ENCODE measurements at places on chromosomes 2 and 18. TPM values are rescaled to one million over a fixed set of nuclear protein-coding genes. Genes with fewer than 3 reads are reported as not detected.

Gene RAX
- not detected for total RNA-seq

Gene SRD5A2
- not detected for total RNA-seq

Gene GCA
- total RNA-seq, result 14.5 TPM

DNA sequence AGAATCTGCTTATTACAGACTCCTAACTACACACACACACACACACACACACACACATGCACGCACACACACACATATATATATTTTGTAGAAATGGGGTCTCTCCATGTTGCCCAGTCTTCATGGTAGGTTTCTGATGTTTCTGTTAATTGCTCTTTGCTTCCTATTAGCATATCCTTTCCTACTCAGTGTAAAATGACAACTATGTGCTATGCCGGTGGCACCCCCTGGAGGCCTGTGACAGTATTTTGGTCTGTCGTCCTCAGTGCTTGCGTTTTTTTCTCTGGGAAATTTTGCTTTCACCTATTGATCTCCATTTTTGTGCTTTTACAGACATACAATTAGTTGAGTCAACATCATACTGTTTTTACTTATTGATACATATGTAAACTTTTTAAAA, 322.1 kb downstream of the LRRTM1 start:
- no peak overlapping the region for H3K27ac ChIP-seq
- no peaks in the 10 kb centered on the region for H3K36me3 ChIP-seq
- no peaks in the 10 kb centered on the region for H3K4me1 ChIP-seq
- H3K4me3 ChIP-seq, result no peak overlapping the region
- H3K27me3 ChIP-seq, result no peaks in the 10 kb centered on the region
- DNase-seq, result no peak

DNA sequence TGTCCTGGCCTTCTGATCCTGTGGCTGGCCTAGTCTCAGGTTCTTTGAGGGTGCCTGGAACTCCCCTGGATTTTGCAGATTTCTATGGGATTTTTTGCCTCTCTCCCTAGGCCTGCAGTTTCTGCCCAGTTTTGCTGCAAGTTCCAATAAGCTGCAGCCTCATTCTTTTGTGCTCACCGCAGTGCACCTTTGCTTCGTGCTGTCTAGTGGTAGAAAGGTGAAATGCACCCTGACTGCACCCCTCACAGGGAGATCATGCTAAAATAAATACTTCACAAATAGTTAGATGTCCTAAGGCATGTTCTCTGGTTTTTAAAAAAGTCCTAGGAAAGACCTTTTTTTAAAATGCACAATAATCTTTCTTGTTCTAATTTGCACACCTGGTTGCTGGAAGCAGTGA, 72.5 kb downstream of the GNAL start:
- H3K36me3 ChIP-seq, result no peaks in the 10 kb centered on the region
- no peaks in the 10 kb centered on the region for H3K4me1 ChIP-seq
- H3K27ac ChIP-seq, result no peak overlapping the region
- H3K4me3 ChIP-seq, result no peak overlapping the region
- peaks cover 13% of the 10 kb centered on the region for H3K27me3 ChIP-seq
- DNase-seq, result no peak

- peak overlapping the region; percentile 40 for H3K4me3 ChIP-seq
- no peak for DNase-seq
- peaks cover 14% of the 10 kb centered on the region for H3K36me3 ChIP-seq
- H3K27me3 ChIP-seq, result no peaks in the 10 kb centered on the region
These were observed 2.6 kb upstream of the BCL2 start for GRCh38 chr18:63322206-63322605.

All from activated T-helper 1 cell treated with anti-CD3 and anti-CD28 coated beads, Interleukin-12 subunit alpha, Interleukin-12 subunit beta, Interleukin-2, Interleukin-4 antibody, amounts not matched to agents 30 ng/mL and 10 ng/mL and 1 ng/mL, durations not matched to agents 14 hours and 24 hours and 36 hours (primary cell).